Fibroblast of the aortic adventitia (primary cell): ENCODE measurements at places on chromosomes 1 and 21. TPM values are rescaled to one million over a fixed set of nuclear protein-coding genes. Genes with fewer than 3 reads are reported as not detected.

- no peak for DNase-seq
Observed at GRCh38 chr1:209653915-209654351, 1.7 kb upstream of the LAMB3 start.

GRCh38 chr1:218108034-218108433 is 177.1 kb upstream of the RRP15 start:
- no peak for DNase-seq

- no peak for DNase-seq
Observed at GRCh38 chr1:87682565-87682964, 353.9 kb downstream of the LMO4 start.

- DNase-seq: no peak
Observed at GRCh38 chr1:8892026-8892425, 13.5 kb upstream of the ENO1 start.

DNA sequence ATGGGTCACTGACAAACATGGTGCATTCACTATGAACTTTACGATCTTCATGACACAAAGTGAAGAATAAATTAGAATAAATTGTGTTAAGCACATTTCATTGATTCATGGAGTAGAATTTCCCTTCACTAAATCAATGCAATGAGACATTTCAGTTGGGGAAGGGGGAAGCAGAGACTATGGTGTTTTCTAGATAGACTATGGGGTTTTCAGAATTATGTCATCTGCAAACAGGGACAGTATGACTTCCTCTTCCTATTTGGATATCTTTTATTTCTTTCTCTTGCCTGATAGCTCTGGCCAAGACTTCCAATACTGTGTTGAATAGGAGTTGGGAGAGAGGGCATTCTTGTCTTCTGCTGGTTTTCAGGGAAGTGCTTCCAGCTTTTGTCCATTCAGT is 80.0 kb upstream of the C1orf105 start:
- DNase-seq: no peak

DNA sequence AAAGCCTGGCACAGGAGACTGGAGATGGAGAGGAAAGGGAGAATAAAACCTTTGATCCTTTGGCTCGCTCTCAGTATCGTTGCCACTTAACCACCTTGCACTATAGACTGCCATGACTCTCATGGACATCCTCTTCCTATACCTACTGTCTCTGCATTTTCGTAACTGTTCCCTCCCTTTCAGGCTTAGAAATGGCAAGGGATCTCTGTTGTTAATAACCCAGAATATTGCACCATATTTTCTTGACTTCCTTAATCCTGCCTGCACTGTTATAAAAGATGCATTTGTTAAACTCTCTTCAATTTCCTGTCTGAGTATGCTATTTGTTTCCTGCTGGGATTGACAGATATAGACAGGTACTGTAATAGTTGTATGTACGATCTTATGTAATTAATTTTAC is 38.6 kb downstream of the CYYR1 start:
- DNase-seq: no peak

- DNase-seq: no peak
Observed at GRCh38 chr21:31289702-31290101, 54.4 kb downstream of the TIAM1 start.

DNA sequence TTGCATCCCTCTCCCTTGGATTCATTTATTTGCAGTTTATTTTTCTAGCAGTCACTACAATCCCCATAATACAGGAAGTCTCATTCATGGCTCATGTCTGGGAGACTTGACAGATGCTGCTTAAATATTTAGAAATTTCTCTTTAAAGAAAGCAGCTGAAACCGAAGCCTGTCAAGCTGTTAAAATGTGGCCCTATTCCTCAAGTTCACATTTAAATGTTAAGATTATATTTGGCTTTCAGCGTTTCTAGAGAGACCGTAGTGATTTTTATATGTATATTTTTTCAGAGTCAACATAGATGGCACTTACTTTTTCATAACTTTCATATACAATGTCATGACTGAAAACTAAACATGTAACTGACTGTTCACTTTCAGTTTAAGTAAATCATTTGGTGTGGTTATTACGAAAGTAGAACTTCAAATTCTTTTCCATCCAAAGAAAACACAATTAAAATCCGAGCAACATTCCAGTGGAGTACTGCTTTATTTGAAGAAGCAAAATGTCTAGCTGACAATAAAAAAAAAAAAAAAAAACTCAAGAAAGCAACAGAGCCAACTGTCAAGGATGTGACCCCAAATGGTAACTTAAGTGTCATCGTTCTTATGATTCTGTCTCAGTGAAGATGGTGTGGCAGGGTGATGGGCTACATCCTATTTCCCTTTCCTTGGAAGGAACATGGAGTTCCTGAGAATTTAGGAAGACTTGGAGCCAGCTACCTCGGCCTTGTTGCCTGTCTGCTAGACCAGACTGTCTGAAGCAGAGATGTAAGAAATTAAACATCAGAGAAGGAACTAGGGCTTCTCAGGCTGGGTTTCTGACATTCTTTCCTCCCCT is 37.8 kb downstream of the MIS18A start:
- peak; percentile 52 for DNase-seq

DNA sequence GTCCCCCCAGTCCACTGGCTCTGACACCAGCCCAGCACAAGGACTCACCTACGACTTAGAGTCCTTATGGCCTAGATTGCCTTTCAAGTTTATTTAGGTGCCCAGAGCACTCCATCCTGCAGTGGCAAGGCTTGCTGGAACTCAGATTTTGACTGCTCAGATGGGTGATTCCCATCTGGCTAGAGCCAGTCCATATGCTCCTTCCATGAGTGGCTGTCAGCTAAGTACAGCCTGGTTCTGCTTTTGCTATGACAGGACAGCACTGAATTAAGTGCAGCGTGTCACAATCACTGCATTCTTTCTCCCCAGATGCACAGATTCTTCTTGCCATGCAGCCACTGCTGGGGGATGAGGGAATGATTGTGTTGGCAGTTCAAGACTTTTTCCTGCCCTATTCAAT is 43.8 kb downstream of the GPR52 start:
- DNase-seq: no peak

DNA sequence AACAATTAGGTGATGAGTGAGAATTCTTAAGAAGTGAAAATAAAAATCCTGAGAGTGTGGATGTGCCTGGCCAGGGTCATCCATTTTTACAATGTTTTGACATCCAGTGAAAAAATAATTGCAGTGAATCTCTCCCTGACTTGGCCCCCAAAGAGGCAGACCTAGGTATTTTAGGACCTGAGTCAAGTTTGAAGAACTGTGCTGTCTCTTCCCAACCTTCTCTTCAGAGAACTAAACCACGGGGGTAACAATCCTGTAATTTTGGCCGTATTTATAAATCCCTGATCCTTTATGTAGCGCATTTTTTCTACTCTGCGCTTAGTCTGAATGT is 43.3 kb upstream of the PPP2R5A start:
- DNase-seq: no peak

DNA sequence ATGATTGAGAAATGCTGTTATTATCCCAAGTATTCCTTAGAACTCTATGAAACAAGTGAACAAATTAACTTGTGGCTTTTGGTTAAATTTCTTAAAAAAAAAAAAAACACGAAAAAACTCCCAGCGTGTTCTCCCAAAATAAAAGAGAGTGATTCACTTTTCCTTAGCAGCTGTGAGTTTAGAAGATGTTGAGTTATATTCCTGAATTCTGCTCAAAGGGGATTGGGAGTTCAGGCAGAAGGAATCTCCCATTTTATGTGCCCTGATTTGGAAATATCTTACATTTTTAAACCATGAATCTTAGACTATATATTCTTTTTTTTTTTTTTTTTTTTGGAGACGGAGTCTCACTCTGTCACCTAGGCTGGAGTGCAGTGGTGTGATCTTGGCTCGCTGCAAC is 34.3 kb downstream of the SMG7 start:
- DNase-seq: no peak

- no peak for DNase-seq
Observed at GRCh38 chr1:91674107-91674506, 173.5 kb downstream of the CDC7 start.

DNA sequence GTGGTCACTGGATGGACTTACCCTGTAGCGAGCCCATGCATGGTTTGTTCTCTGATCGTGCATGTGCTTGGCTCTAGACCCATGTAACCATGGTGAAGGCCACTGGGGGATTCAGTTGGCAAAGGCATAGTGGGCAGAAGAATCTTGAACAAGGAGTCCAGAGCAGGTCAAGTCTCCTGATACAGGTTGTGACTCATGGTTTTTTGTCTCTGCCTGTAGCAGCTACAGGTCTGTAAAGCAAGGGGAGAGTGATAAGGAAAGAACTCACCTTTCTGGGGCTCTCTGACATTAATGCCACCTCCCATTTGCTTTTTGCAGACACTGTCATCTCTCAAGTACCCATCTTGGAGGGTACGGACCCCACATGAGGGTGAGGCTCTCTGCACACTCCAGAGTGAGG is 153.4 kb upstream of the CAMK1G start:
- no peak for DNase-seq

DNA sequence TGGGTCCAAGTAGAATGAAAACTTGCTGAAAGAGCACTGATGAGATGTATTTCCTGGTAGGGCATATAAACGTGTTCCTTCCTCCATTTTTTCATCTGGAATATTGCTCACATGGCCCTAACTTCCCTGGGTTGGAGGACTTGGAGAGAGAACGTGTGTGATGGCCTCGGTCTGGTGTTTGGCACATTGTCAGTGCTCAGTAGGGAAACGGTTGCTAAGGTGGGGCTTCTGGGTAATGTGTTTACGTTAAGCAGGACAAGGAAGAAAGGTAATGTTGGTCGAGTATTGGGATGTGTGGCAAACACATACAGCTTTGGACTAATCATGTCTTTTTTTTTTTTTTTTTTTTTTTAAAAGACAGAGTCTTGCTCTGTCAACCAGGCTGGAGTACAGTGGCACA is 6.2 kb downstream of the TTF2 start:
- no peak for DNase-seq

DNA sequence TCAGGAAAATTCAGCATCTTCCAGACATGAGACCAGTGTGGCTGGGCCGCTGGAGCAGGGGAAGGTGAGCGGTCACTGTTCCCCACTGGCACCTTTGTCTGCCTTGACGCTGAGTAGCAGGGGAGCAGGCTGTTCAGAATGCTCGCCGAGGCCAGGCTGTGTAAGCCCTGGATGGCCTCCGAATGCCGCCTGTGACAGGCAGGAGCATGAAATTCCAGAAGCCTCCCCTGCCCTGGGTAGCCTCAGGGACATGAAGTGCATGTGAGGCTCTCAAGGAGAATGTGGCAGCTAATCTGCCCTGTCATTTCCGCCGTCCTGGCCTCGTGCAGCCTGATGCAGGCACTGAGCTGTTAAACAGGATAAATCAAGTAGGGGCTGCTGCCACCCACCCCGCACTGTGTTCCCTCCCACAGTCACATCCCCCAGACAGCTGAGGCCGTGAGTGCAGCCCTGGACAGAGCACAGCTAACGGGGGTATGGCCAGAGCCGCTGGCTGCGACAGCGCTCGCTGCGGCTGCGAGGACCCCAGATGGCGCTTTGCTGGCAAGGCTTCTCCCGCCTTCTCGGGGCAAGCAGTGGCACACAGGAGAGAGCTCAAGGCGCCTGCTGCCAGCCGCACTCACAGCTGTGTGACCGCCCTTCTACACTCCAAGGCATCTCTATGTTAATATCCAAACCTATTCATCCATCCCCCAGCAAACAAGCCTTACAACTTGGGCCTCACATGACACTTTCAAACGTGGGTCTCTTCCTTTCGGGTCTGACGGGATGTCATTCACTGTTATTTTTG is 105.0 kb upstream of the COL6A1 start:
- no peak for DNase-seq

GRCh38 chr1:94678202-94678848 is 136.8 kb upstream of the F3 start:
- DNase-seq: peak; percentile 34

DNA sequence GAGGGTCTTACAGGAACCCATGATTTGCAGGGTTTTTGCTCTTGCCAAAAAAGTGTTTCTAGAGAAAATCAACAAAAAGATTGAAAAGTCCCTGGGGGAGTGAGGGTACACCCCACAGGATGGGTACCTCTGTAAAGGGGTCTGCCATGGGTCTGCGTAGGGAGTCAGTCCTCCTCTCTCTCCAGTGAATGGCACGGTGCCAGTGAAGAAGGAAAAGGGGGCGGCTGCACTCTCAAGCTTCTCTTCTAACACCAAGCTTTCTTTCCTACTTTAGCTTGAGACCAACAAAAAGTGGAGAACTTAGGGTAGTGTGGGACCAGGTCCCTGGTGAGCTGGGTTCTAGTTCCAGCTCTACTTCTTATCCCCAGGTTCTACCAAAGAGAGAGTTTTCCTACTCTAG is 87.4 kb downstream of the GLUL start:
- DNase-seq: no peak

- peak; percentile 72 for DNase-seq
Observed at GRCh38 chr1:239987103-239987745, 104.5 kb upstream of the FMN2 start.

DNA sequence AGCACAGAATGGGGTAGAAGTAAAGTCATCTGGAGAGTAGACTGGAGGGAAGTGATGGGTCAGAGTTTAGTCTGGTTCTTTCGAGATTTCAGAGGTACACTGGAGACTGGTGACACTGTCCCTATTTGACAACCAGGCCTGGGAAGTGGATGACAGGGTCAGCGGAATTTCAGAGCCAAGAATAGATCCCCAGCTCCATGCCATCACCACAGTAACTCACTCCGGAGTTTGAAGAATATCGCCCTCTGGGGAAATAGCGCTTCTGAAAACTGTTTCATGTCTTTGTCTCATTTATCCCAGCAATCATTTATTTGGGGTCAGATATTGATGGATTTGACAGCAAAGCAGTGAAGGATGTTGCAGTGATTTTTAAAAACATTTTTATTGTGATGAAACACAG is 7.6 kb upstream of the NFASC start:
- DNase-seq: no peak

GRCh38 chr1:41784531-41785274 is 134.0 kb downstream of the HIVEP3 start:
- DNase-seq: peak; percentile 55

GRCh38 chr1:109995536-109995935 is 11.0 kb downstream of the AHCYL1 start:
- DNase-seq: no peak

GRCh38 chr1:110890474-110891196 is 17.7 kb downstream of the CD53 start:
- no peak for DNase-seq

PTPRU gene
- total RNA-seq: 25.8 and 36.6 TPM in 2 replicates

LAPTM5 gene
- 0.16 and 0.18 TPM in 2 replicates for total RNA-seq

SPATA17 gene
- 1.8 and 2.9 TPM in 2 replicates for total RNA-seq

INSRR gene
- total RNA-seq: 0.08 TPM in 1 of 2 replicates, not detected in the other

STIL gene
- total RNA-seq: 3.9 and 29.1 TPM in 2 replicates

TMEM200B gene
- 9.5 and 24.9 TPM in 2 replicates for total RNA-seq

OR14K1 gene
- total RNA-seq: not detected in 2 replicates

RBP7 gene
- not detected in 2 replicates for total RNA-seq

SPATC1L gene
- 6.1 and 9.4 TPM in 2 replicates for total RNA-seq

LORICRIN gene
- total RNA-seq: not detected in 2 replicates
